ENCODE measurements at places on chromosomes 16 and 17.

- DNase-seq: no peak
These were observed 6.5 kb downstream of the SPATA32 start for GRCh38 chr17:45255358-45255757.

DNA sequence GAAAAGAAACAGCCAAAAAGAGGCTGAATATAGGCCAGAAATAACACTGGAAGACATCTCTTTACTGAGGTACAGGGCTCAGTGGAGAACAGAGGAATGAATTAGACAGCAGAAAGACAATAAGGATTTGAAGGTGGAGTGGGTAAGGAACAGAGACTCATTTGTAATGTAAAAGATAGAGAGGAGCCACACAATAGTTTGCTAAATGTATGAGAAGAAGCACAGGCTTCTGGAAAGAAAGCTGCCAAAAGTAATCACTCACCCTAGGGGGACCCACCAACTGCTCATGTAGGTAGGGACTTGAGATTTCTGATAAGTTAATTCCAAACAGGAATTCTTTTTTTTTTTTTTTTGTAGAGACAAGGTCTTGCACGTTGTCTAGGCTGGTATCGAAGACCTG lies 186.8 kb downstream of the AATF start:
- no peak for DNase-seq

DNA sequence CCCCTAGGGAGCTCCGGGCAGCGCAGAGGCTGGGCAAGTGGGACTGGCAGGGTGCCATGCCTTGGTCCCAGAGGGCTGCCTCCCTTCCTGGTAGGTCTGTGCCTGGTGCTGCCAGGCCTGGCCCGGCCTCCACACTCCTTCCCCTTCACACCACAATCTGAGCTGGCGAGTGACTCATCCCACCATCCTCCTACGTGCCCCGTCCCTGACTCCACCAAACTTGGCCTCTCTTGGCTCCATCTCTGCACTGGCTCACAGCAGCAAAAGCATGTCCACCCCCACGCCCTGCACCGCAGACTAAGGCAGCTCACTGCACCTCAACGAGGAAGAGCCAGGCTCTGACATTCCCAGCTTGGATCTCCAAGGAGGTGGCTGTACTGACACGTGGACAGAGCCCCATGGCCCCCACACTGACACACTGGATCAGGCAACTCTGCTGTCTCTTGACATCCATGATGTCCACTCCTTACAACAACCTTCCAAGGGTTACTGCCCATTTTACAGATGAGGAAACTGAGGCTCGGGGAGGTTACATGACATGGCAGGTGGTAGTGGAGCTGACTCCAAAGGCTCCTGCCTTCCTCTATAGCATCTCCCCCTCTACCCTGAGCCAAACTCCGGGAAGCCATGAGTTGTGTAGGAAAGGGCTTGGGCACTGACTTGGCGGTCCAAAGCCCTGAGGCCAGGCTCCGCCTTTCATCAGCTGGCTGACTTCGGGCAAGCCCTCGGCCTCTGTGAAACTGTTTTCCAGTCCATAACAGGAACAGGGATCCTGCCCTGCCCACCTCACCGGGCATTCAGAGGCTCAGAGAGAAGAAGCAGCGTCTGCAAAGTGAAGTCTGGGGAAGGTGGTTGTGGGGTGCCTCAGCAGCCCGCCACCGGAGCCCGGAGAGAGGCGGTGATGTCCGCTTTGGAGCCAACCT lies 20.1 kb upstream of the KRT19 start:
- no peak for DNase-seq

GRCh38 chr17:13047011-13047606 lies 29.3 kb upstream of the ELAC2 start:
- DNase-seq: no peak

GRCh38 chr16:764184-764750 lies 3.7 kb downstream of the MSLN start:
- no peak for DNase-seq

GRCh38 chr16:56289862-56290261 lies 98.6 kb downstream of the GNAO1 start:
- no peak for DNase-seq

DNA sequence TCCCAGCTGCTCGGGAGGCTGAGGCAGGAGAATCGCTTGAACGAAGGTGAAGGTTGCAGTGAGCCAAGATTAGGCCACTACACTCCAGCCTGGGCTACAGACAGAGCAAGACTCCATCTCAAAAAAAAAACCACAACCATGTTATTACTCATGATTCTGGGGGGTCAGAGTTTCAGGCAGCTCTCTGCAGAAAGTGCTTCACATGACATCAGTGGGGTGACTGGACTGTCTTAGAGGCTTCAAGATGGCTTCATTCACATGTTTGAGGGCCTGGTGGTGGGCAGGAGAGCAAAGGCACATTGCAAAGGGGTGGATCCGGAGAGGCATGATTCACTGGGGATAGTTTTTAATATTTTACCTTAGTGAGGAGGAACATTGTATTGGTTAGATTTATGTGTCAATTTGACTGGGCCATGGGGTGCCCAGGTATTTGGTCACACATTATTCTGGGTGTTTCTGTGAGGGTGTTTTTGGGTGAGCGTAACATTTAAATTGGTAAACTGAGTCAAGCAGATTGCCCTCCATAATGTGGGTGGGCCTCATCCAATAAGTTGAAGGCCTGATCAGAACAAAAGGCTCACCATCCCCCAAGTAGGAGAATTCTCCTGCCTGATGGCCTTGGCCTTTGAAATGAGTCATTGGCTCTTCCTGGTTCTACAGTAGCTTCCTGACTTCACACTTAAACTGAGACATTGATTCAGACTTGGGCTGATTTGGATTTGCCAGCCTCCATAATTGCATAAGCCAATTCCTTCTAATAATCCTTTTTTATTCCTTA lies 109.8 kb downstream of the GOSR1 start:
- no peak for DNase-seq

DNA sequence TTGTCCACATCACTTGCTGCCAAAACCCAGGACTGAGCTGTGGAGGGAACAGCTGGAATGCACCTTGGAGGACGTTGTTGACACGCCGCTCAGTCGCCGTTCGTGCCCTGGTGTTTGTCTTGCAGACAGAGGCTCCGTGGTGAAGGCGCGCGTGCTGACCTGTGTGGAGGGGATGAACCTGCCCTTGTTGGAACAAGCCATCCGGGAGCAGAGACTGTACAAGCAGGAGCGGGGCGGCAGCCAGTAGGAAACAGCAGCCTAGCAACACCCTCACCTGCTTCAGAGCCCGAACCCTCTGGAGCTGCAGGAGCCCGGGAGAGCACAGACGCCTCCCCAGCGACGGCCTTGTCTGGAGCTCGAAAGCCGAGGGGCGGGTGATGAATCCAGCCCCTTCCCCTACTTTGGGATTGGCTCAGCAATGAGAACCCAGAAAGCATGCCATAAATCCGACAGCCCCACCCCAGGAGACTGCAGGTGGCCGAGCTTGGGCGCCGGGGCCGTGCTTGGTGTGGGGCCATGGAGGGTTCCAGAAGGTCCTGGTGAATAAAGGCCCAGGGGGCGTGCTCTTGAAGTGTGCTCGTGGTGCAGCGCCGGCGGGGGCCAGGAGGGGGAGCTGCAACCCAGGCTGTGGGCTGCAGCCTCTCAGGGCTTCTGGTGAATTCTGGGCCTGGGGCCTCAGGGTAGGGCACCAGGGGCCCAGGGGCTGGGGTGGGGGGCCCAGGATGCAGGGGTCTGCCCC lies 470 bp upstream of the CDK3 start:
- peak; percentile 39 for DNase-seq

GRCh38 chr16:50626868-50627267 lies 54.2 kb downstream of the SNX20 start:
- no peak for DNase-seq

DNA sequence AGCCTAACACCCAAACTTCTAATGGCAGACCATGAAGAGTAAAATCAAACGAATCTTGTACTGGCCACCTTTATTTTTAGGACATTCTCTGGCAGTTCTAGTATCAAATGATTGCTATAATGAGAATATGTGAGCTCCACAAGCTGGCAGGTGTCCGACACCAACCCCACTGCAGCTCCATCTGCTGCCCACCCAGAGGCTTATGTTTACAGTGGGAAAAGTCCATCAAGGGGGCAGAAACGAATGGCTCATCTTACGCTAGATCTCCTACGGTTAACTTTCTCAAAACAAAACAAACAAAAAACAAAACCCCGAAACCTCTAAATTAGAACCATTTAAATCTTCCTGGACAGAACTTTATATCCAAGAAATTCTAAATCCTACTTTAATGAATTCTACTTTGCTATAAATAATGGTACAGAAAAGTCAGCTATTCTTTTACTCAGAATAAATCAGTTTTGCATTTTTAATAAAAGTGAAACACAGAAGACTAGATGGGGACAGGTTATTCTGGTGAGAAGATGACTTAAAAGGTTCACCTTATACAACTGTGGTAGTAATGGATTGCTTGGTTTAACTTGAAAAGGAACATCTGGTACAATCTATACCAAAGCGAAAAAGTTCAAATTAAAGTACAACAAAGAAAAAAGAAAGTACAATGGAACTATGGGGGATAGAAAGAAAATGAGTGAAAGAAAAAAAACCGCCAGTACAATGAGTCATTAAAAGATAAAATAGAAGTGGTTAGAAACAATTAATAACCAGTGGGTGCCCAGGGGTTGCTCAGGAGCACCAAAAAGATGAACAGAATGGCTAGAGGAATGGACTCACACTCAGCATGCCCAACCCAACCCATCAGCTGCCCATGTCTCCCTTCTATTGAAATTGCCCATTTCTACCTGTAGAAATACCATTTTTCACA lies 40.2 kb downstream of the GRB2 start:
- no peak for DNase-seq

GRCh38 chr16:85842848-85843247 lies 43.4 kb downstream of the COX4I1 start:
- DNase-seq: no peak

DNA sequence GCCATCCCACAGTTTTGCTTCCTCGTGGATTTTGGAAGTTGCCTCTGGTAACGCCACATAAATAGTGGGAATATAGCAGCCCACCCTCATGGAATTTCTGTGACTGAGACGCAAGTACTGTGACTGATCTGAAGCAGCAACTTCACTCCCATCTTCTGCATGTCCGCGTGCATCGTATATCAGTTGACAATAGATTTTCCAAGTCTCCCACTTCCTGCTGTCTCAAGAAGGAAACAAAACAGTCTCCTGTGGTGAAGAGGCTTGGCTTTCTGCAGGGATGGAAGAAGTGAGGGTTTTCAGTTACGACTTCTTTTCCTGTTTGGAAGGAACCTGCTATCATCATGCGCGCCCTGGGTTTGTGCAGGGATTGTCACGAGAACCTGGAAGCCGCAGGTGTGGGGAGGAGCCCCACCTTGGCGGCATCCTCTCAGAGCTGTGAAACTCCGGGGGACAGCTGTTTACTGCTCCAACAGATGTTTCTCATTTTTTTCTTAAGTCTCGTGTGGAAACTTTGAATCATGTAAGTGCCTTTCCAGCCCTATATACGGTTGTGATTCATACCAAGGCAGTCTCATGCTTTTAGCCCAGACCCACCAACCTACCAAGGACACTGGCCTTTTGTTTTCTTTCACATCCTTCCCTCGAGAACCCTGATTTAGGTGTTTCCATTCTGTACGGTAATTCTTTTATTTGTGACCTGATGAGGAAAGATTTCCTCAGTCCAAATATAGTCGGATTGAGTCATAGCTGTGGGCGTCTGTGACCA lies 57.5 kb downstream of the WIPI1 start:
- DNase-seq: no peak

GRCh38 chr16:10180771-10181163 lies 1.5 kb downstream of the GRIN2A start:
- no peak for DNase-seq

GRCh38 chr16:46730801-46731690 lies 17.1 kb downstream of the MYLK3 start:
- DNase-seq: no peak

DNA sequence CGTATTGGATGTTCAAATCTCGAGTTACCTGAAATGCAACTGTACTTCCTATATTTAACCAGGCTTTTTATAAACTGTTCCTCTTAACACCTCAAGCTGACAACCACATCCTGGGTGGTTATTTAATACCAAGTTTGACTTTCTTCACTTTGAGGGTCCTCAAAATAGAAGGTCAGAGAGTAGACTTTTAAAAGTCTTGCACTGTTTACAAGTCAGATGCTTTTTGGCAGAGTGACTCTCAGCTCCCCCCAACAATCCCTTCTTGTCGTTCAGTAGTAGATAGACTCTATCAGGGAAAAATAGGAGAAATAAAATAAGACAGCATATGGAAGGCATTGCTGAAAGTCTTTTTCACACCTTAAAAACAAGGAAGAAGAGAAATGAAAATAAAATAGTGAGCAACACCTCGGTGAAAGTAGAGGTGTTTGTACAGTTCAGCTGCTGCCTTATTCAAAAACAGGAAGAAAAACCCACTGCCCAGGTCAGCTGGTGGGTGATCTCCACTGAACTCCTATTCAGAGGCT lies 650.4 kb downstream of the WWOX start:
- no peak for DNase-seq

GRCh38 chr17:48583708-48584222 lies 5.6 kb upstream of the HOXB4 start:
- DNase-seq: no peak

DNA sequence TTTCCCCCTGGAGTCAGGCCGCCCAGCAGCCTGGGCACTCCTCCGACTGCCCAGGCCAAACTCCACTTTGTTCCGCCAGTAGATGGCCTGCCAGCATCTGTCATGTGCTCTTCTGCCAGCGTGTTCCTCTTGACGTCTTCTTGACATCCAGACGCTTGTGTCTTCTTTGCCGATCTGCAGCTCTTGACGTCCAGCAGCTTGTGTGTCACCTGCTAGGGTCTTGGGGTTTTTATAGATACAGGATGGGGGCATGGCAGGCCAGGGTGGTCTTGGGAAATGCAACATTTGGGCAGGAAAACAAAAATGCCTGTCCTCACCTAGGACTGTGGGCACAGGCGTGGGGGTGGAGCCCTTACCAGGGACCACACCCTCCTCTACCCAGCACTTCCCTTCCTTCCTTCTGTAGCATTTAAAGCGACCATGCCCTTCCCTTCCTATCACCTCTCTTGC lies 88.7 kb downstream of the BMERB1 start:
- DNase-seq: no peak

DNA sequence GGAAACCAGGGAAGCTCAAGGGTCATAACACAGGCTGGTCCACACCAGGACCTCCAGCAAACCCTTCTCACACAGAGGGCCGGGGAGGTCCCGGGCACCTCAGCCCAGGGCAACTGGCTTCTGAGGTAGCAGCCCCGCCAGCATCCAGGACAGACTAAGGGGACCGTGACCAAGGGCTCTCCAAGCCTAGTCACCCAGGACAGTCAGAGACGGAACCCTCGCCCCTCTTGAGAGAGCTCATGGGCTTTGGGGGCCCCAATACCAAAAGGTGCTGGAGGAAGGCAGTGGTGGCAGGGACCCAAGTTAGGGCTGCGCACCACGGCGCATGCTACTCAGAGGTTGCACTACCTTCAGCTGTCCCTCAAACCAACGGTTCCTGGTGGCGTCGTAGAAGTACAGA lies 54.9 kb downstream of the KLHDC4 start:
- DNase-seq: no peak

- no peak for DNase-seq
These were observed 1.4 kb downstream of the RAPGEFL1 start for GRCh38 chr17:40178660-40179059.

GRCh38 chr17:36616061-36617029 lies 15.0 kb downstream of the MRM1 start:
- DNase-seq: no peak

- no peak for DNase-seq
These were observed 124.5 kb upstream of the CIBAR2 start for GRCh38 chr16:85236818-85237150.

Data from activated naive CD4-positive, alpha-beta T cell (primary cell).